Eye (tissue), 1 donor: ENCODE measurements at places on chromosomes 7 and 10.

- DNase-seq: no peak
Observed at GRCh38 chr10:133258818-133259601, 17.7 kb downstream of the ADAM8 start.

- DNase-seq: no peak
Observed at GRCh38 chr7:150903606-150904005, 51.3 kb downstream of the AOC1 start.

DNA sequence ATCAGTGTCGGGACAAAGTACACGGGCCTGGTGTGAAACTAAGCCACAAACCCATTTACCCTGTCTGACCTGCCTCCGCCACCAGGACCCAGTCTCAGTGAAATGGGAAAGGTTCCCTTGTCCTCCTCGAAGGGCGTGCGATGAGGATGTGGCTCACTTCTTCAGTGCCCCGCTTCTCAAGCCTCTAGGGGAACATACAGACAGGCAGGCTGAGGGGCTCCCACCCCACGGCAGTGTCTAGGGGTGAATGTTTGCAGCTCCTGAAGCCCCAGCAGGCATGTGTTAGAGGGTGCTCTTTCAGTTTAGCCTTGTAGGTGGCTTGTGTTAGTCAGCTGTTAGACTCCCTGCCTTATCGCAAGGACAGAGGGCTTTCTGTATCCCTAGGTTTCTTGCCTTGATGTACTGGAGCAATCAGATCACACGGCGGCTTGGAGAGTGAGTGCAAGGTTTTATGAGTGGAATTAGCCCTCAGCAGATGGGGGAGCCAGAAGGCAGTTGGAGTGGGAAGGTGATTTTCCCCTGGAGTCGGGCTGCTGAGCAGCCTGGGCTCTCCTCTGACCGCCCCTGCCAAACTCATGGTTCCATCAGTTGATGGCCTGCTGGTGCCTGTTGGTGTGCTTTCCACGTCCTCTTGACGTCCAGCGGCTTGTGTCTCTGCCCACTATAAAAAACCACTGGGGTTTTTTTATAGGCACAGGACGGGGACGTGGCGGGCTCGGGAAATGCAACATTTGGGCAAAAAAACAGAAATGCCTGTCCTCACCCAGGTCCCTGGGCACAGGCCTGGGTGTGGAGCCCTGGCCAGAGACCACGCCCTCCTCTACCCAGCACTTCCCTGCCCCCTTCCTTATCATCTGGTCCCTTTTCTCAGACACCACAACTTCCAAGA lies 759 bp downstream of the NUDT1 start:
- no peak for DNase-seq

- DNase-seq: no peak
Observed at GRCh38 chr10:34599026-34599795, 215.9 kb downstream of the PARD3 start.

- no peak for DNase-seq
Observed at GRCh38 chr10:79238606-79239005, 108.7 kb upstream of the PPIF start.

- DNase-seq: peak; percentile 58
Observed at GRCh38 chr7:4692055-4692454, 10.0 kb downstream of the FOXK1 start.

- no peak for DNase-seq
Observed at GRCh38 chr10:44372181-44372580, 12.7 kb downstream of the CXCL12 start.

DNA sequence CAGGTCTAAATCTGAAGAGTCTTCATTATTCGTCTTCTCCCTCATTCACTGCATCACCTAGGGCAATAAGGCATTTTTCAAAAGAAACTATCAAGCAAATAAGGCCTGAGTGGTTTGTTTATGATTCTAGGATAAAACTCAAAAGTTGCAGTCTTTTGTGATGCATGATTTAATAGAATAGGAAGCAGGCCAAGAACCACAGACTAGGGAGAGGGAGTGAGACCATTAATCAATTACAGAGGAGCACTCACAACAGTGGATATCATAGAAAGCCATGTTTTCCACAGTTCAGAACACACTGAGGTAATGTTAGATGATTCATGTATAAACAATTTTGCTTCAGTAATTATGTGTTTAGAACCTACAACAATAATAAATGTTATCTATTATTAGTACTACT lies 87.8 kb upstream of the LRRTM3 start:
- no peak for DNase-seq

- no peak for DNase-seq
Observed at GRCh38 chr10:96596422-96597407, 9.9 kb upstream of the TM9SF3 start.

DNA sequence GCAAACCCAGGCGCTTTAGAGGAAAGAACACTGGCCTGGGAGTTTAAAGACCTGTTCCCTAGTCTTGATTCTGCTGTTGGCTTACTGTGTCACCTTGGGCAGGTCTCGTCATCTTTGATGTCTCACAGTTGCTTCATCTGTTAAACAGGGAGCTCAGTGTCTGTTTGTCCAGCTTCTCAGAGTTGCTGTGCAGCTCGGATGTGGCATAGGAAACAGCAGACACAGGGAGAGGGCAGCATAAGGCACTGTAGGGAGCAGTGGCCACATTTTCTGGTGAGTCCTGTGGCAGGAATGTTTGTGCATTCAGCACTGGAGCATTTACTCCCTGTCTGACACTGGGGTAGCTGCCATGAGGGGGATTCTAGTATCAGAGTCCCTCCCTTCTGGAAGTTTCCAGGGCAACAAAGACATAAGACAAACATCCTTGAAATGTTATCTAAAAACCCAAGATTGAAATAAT lies 2.0 kb downstream of the REPIN1 start:
- DNase-seq: no peak

GRCh38 chr10:117540640-117541404 lies 1.7 kb upstream of the EMX2 start:
- no peak for DNase-seq

- DNase-seq: no peak
Observed at GRCh38 chr7:4270268-4270667, 411.8 kb upstream of the FOXK1 start.

DNA sequence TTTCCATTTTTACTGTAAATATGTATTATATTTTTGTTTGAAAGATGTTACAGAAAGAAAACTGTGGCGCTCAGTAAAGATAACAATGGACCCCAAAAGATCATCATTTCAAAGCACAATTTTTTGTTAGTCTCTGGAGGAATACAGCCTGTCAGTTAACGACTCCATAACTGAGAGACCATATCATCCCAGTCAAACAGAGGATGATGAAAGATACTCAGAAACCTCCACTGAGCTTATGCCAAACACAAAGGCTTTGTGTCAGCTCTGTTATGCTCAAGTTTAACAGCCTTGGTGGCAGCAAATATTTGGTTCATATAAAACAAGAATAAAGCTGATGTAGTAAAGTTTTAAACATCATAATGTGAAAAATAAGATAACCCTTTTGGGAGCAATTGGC lies 345.1 kb downstream of the NXPH1 start:
- no peak for DNase-seq

- DNase-seq: peak; percentile 38
Observed at GRCh38 chr7:50068850-50069551, 24.0 kb downstream of the ZPBP start.

- DNase-seq: no peak
Observed at GRCh38 chr10:35505241-35505873, 99.8 kb upstream of the GJD4 start.

GRCh38 chr7:78985509-78985908 lies 468.0 kb downstream of the MAGI2 start:
- no peak for DNase-seq

DNA sequence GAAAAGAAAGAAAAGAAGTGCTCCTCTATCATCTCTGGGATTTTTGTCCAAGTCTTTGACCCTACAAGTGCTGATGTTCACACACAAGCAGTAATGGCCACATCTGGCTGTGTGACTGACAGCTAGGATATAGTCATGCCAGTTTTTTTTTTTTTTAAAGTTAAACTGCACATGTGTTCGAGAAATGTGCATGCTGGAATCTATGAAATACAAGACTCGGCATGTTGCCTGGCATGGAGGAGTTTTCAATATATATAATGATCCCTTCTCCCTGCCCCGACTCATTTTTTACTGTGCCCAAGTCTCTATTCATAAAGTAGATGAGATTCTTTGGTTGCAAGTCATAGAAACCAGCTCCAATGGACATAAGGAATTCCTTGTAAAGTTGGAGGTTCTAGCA lies 60.4 kb upstream of the FGFR2 start:
- DNase-seq: no peak
